ENCODE measurements at places on chromosomes 2 and 18.

DNA sequence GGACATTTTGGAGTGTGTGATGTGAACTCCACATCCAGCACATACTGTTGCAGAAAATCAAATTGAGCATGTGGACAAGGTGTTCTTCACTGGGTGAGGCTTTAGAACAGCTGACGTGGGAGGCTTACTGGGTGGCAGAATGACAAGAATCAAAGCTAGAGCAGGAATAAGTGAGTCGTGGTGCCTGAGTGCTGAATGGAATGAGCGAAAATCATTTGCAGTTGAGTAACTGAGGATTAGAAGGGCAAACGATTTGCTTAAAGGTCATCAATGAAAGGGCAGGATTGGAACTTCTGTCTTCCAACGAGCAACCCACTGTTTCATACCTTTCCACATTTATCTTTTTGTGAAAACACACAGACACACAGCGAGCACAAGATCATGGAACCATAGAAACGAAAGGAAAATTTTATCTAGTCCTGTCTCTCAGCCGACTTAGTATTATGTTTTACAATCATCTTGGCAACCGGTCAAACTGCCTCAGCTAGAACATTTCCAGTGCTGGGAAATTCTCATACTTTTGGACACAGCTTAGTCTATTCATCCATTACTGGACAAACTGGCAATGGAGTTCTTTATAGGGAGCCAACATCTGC lies 7.2 kb upstream of the DAW1 start:
- no peak for DNase-seq

DNA sequence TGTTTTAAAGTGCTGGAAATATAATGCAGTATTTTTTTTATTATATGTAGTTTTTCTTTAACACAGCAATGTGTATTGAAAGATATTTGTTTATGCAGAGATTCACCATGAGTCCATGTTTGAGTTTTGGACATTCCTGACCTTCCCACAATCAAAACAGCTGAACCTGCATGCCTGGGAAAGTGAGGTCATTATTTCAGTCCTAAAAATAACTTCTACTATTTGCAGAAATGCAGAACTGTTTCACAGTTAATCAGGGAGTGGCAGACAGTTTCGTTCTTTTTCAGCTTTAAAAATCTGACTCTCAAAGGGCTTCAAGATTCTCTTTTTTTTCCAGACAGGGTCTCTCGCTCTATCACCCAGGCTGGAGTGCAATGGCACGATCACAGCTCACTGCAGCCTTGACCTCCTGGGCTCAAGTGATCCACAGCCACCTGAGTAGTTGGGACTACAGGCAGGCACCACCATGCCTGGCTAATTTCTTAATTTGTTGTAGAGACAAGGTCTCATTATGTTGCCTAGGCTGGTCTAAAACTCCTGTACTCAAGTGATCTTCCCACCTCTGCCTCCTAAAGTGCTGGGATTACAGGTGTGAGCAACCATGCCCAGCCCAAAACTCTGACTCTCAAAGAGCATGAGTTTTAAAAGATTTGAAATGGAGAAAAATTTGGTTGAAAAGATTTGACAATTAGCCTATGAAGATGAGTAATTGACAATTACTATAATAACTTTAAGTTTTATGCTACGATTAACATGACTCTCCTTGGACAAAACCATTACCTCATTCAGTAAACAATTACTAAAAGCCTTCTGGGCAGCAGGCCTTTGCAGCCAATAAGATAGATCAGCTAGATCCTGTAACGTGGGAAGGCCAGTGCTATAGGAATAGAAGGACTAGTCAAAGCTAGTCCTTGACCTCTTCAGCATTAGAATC lies 5.0 kb upstream of the MYL12B start:
- DNase-seq = no peak

- no peak for DNase-seq
These were observed 81.3 kb downstream of the VWC2L start for GRCh38 chr2:214492152-214492551.

DNA sequence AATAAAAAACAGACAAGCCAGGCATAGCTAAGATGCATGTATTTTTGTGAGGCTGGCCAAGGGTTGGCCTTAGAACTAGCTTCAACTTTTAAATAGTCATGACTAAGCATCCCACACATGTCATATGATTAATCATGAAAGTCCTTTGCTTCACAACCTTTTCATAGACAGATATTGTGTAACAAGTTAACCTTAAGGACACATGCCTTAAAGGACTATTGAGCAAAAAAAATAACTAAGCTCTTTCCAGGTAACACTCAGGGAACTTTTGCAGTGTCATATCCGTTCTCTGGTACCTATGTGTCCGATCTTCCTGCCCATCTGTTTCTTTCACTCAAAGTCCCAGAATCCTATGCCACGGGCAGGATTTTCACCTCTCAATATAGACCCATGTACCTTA lies 498.4 kb downstream of the STK39 start:
- no peak for DNase-seq

DNA sequence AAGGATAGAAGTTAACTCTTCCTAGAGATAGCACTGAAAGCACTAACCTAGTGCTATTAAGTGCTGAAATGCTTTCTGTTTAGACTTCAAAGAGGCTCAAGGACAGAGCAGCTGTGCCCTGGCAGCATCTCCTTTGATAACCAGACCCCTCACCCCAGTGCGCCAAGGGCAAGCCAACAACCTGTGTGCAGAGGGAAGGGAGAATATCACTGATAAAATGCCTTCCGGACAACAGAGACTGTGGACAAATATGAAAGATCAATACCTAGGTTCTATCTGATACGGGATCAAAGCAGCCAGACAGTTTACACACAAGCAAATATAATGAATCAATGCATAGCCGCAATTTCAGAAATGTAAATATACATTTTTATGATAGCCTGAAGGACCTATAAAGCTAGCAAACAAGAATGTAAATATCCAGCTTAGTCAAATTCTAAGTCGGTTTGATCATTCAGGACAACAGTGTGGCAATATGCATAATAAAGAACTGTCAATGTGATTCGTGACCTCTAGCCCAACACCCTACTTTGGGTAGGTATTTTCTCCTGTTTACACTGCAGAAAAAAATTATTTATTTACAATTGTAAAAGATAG lies 91.8 kb upstream of the RFX8 start:
- no peak for DNase-seq

- DNase-seq = peak; percentile 61
These were observed 9.3 kb downstream of the PTH2R start for GRCh38 chr2:208415897-208416296.

DNA sequence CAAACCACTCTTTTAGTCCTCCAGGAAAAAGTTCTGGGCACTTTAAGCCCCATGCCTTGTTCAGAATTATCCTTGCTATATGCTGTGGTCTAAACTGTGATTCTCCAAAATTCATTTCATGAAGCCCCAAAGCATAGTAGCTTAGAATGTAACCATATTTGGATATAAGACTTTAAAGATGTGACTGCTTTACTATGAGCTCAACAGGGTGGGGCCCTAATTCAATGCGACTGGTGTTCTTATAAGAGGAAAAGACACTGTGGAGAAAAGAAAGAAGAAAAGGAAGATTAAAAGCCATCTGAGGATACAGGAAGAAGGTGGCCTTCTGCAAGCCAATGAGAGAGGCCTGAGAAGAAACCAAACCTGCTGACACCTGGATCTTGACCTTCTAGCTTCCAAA lies 174.8 kb downstream of the GALNT13 start:
- no peak for DNase-seq

DNA sequence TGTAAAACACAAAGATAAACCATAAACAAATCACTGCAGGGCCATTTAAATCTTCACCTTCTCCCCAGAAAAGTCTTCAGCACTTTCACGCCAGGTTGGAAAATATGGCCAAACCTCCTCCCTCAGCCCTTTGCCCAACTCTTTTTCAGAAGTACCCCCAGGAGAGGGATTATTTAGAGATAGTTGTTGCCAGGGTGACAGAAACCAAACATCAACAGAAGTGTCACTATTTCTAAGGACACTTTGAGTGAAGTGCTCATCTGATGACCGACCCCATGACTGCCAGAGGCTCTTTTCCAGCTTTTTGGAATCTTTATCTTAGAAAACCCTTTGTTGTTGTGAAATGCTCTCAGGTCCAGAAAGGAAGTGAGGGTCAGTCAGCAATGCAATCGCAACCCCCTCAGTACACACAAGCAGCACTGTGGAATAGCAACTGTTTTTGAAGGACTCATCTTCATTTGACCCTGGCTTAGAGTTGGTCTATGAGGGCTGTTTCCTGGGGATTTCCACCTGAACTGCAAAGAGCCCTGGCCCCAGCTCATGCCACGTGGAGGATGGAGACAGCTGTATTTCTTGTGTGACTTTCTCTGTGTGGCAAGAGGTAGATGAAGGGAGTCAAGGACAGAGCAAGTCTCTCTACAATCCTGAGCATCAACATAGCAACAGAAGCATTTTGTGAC lies 114.0 kb upstream of the STON1 start:
- peak; percentile 15 for DNase-seq

- no peak for DNase-seq
These were observed 189.1 kb upstream of the BCL2L11 start for GRCh38 chr2:110931648-110932047.

GRCh38 chr2:213237251-213237650 lies 47.0 kb upstream of the SPAG16 start:
- no peak for DNase-seq

DNA sequence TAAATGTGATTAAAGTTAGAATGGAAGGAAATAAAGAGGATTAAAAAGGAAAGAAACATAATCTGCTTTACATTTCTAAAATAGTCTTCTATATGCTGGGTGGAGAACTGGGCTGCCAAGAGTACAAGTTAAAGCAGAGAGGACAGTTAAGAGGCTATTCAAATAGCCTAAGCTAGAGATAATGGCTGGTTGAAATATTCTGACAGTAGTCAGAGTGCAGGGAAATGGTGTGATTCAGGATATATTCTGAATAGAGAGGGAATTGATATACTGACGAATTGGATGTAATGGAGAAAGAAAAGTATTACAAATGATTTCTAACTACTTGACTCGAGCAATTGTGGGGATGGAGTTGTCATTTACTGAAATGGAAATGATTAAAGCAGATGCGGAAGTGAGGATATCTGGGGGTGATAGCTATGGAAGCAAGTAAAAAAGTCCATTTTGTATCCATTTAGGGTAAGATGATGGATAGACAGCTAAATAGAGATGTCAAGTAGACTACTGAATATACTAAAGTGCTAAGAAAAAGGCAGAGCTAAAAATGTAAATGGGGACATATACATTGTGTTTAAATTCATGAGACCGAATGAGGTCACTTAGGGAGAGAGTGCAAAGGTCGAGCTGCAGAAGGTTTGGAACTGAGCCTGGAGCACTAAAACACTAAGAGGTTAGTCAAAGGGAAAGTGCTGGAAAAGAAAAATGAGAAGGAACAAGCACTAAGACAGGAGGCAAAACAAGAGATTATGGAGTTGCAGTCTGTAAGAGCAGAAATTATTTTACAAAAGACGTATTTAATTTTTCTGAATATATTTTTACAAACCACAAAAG lies 696.8 kb downstream of the LRRTM4 start:
- no peak for DNase-seq

DNA sequence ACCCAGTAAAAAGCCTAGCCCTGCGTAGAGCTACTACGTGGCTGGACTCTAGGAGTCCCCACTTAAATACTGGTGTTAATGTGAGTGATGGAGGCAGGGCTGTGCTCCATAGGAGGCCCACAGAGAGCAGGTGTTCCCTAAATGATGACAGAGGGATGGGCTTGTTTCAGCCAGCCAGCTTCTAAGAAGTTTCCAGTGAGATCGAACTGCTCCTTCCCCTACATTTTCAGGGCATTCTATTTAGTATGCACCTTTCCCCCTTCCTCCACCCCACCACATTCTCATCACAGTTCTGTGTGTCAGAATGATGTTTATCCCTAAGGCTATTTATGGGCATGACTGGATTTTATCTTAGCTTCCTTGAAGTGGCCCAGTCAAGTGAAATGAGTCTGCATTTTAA lies 213.0 kb downstream of the TRIB2 start:
- DNase-seq = no peak

- DNase-seq = no peak
These were observed 39.0 kb upstream of the SNED1 start for GRCh38 chr2:240959214-240959940.

- DNase-seq = no peak
These were observed 3.0 kb upstream of the RPL37A start for GRCh38 chr2:216495656-216496055.

DNA sequence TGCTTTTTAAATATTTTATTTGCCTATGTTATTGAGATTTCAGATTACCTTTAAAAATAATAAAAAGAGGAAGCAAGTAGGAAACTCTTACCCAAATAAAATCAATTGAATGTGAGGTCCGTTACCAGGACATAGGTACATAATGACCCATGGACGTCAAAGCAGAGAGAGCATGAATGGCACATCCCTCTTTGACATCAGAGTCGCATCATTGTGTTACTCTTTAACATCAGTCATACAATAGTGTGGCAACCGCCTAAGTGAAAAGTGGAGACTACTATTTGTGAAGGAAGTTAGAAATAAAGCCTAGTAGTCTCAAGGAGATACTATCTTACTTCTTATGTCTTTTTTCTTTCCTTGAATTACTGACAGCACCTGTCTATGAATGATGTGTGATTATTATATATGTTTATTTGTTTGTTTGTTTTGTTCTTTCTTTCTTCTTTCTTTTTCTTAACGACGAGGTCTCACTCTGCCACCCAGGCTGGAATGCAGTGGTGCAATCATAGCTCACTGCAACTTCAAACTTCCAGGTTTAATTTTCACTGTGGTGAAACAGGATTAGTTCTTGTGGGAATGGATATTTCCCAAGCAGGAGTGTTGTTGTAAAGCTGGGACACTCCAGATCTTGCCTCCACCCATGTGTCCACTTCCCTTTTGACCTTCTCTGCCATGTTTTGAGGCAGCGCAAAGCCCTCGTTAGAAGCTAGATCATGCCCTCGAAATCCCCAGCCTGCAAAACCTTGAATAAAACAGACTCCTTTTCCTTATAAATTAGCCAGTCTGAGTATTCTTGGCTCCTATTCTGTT lies 407.2 kb upstream of the NETO1 start:
- no peak for DNase-seq

DNA sequence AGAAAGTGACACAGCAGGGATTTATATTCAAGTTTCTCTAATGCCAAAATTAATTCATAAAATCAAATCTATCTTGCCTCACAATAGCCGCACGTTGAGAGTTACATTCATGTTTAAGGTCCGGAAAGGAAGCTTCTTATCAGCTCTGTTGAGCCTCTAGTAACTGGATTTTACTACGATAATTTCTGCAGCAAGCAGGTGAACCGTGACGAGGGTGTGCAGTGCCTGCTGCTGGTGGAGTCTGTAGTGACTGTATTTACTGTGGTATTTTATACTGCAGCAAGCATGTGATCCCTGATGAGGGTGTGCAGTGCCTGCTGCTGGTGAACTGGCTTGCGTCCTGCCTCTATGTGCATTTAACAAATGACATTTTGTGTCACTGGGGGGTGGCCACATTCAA lies 120.0 kb downstream of the SNTG2 start:
- no peak for DNase-seq

- DNase-seq = no peak
These were observed 58.3 kb downstream of the FEZ2 start for GRCh38 chr2:36539631-36540030.
